ENCODE measurements at places on chromosomes 11 and 22. TPM values are rescaled to one million over a fixed set of nuclear protein-coding genes. Genes with fewer than 3 reads are reported as not detected.
A peak's percentile ranks its signal among the peaks of the same experiment; 100 is the strongest.

- DNase-seq: no peak
Measured at GRCh38 chr22:42287174-42287890, 16.9 kb upstream of the TCF20 start.

GRCh38 chr11:123072332-123072761 is 10.4 kb upstream of the HSPA8 start:
- DNase-seq: no peak

DNA sequence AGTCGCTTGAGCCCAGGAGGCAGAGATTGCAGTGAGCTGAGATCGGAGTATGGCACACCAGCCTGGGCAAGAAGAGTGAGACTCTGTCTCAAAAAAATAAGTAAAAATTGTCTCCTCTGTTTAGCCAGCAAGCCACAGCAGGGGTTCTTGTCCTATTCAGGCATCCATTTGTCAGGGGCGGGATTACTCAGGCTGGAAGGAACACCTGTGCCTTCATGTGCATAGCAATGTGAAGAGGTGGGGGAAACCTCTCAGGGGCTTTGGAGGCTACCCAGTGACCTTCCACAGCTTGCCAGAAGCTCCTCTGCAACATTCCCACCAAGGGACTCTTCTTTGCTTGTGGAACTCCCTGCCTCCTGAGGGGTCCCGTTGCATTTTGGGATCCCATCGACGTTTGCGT is 63.3 kb downstream of the FBLN1 start:
- DNase-seq: no peak

- no peak for DNase-seq
Measured at GRCh38 chr11:72668629-72669347, 5.4 kb downstream of the PDE2A start.

- DNase-seq: no peak
Measured at GRCh38 chr11:119863236-119863635, 134.2 kb upstream of the NECTIN1 start.

- DNase-seq: peak; percentile 51
Measured at GRCh38 chr11:57514538-57515331, 767 bp downstream of the SLC43A1 start.

GRCh38 chr22:44181033-44181911 is 547 bp downstream of the PARVG start:
- DNase-seq: no peak

- DNase-seq: no peak
Measured at GRCh38 chr11:76765863-76766350, 17.2 kb upstream of the TSKU start.

DNA sequence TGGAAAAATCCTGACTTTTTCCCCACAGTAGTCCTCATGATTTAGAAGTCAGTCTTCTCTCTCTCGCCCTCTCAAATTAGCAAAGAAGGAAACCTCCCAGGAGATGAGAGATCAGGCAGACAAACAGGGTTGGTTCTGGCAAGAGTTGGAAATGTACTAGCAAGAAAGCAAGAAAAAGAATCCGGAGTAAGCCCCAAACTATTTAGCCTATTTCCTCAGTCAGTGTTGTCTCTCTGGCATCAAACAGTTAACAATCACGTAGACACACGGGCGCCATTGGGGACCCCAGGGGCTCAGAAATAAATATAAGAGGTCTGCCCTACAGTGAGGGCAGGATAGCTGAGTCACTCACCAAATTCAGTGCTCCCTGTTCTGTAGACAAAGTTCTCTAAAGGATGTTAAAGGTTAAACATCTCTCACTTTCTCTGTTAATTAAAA is 4.7 kb downstream of the C11orf52 start:
- DNase-seq: no peak

DNA sequence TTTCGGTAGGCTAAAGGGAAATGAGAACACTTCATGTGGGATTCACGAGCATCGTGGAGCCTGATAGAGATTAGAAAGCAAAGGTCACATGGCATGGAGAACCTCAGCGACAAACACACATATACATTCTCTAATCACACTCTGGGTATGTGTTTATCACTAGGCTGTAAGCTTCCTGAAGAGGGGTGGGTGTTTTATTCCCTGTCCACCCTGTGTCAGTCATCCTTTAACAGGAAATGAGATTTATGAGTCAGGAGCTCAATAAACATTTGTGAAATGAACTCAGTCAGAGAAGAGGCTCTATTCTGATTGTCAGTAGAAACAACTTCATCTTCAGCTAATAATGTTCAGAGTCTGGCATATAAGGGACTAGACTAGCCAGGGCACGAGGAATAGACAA is 71.7 kb upstream of the EIF3M start:
- no peak for DNase-seq

GRCh38 chr22:26586556-26587325 is 3.2 kb downstream of the TPST2 start:
- no peak for DNase-seq

DNA sequence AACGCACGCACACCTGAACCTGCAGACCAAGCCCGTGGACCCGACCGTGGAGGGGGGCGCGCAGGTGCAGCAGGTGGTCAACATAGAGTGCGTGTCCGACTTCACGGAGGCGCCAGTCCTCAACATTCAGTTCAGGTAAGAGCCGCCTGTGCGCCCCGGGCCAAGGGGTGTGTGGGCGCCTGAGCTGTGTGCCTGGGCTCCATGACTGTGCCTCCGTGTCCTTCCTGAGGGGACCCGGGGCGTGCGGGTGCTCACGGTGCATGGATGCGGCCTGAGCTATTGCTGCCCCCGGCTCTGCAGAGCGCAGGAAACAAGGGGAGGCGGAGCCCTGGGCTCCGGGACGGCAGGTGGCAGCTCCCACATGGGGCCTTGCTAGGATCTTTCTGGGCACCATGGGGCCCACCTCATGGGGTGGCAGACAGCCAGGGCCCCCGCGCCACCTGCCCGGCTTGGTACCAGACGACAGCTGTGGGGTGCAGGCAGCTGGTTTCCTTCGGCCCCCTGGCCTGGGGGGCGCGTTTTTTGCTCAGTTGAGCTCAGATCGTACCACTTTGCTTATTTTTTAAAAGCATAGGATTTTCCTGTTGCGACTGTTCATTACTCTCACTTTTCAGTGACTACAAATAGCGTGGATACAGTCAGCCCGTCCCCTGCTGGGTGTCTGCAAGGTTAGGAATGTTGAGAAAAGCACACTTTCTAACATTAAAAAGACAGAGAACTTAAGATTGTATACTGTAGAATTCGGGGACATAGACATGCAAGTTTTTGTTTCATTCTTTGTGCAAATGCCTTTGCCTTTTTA is 28.3 kb downstream of the MUC6 start:
- peak; percentile 51 for DNase-seq

- DNase-seq: peak; percentile 73
Measured at GRCh38 chr11:44566952-44567875, 1.8 kb downstream of the CD82 start.

DNA sequence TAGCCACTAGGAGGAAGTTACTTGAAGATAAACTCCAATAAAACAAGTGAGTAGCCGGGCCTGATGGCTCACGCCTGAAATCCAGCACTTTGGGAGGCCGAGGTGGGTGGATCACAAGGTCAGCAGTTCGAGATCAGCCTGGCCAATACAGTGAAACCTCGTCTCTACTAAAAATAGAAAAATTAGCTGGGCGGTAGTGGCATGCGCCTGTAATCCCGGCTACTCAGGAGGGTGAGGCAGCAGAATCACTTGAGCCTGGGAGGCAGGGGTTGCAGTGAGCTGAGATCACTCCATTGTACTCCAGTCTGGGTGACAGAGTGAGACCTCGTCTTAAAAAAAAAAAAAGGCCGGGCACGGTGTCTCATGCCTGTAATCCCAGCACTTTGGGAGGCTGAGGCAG is 34.0 kb upstream of the CLPB start:
- peak; percentile 38 for DNase-seq

DNA sequence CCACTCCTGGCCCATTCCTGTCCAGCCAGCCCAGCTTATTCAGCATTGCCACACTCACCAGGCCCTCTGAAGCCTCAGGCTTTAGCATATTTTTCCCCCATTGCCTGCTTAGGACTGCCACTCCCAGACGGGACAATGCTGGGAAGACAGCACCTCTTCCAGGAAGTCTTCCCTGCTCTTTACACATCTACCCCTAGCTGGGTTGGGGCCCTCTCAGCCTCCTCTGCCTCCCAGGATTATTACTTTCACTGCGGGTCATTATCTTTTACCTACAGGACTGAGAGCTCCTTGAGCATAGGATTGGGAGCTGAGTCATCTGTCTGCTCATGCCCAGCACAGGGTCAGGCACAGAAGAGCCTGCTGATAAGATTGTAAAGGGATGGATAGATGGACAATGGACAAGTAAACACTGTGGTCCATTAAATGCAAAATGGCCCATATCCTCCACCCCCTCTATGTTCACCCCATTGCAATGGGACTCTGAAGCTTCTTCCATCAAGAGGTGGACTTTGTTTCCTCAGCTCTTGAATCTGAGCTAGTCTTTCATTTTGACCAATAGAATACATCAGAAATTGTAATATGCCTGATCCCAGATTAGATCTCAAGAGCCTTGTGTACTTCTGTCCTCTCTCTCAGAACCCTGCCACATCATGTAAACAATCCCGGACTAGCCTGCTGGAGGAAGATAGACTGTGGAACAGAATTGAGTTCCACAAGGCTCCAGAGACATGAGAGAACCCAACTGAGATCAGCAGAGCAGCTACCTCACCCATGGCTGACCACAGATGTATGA is 32.0 kb upstream of the LRRC32 start:
- no peak for DNase-seq

DNA sequence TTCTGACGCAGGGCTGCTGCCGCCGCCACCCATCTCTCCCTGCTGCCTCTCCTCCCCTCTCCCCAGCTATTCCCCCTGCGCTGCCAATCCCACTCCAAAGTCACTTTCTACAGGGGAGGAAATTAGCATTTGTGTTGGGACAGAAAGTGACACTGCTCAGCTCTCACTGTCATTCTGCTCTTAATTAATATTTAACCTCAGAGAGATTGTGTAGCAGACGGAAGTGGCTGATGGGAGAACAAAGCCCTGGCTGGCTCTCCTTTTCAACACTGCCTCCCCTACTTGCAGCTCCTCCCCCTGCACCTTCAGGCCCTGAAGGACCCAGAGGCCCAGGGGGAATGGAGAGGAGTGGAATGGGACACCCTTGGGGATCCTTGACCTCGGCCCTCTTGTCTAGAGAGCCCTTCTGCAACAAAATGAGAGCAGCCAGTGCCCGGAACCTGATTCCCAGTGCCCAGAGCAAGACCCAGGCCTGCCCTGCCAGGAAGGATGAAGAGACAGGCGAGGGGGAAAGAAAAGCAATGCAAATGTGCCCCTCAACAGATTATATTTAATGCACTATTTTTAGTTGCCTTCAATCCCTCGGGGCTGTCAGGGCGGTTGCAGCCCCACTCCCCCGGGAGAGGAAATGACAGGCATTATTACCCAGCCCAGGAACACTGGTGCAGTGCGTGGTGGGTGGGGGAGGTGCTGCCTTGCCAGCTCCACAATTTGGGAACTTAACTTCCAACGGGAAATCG is 14.6 kb upstream of the NRGN start:
- no peak for DNase-seq

DNA sequence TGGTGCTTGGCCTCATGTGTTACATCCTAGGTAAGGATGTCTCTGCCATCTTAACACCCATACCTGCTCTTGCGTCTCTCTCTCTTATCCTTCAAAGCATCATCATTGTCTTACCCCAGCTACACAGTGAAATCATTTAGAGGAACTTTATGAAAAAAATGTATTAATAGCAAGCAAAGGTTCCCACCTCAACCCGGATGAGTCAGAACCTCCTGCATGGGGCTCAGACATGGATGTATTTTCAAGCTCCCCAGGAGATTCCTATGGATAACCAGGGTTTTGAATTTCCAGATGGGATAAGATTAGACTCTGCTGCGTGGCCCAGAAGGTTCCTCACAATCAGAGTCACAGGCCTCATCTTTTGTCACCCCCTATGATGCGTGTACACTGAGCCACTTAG is 89.1 kb upstream of the NNMT start:
- DNase-seq: no peak

- no peak for DNase-seq
Measured at GRCh38 chr11:96384156-96384555, 5.6 kb downstream of the CCDC82 start.

DNA sequence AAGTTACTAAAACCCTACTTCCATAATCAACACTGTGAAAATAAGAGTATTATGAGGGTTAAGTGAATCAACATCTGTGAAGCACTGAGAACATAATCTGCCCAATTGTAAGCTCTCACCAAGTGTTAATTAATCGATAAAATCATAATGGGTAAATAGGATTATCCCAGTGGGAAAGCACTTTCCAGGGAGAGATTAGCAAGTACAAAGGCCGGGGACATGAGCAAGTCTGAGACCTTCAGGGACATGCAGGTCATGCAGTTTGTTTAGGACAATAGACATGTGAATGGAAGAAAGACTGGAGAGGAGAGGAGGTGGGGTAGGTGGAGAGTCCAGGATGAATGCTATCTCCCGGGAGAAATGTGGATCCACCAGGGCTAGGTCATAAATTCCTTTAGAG is 57.8 kb upstream of the FIBIN start:
- DNase-seq: no peak

DNA sequence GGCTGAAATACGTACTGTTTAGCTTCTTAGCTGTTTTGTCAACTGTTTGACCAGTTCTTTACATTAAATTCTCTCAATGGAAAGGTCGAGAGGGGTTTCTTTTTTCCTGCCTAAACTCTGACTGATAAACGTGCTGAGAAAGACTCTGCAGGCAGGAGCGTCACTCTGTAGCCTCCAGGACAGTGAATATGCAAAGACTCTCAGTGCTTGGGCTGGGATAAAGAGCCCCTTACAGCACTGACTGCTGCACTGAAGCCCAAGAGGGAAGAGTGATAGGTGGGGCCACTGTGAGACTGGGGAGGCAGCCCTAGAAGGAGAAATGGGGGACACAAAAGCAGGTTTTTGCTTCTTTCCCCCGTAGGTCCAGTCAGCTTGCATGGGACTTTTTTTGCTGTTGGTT is 213.5 kb downstream of the TENM4 start:
- DNase-seq: no peak

DNA sequence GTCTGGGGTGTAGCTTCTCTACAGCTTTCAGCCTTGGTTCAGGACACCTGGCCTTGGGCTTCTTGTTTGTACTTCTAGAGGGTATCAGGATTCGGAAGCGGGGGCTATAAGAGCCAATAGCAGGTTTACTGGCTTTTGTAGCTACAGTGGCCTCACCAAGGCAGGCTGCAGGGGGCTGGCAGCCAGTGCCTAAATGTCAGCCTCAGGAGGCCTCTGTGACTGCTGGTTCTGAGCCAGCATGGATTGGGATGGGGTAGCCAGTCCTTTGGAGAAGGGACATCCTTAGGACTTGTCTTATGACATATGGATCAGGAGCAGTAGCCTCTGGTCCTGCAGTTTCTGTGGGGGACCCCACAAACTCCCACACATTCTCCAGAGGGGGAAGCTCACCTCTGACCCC is 29.9 kb downstream of the EIF3F start:
- no peak for DNase-seq

GRCh38 chr11:104090767-104091166 is 54.3 kb downstream of the DDI1 start:
- DNase-seq: peak; percentile 91

Gene RHOD
- total RNA-seq: 14.4 TPM

Gene FUT4
- total RNA-seq: 7.8 TPM

Gene FAM111B
- total RNA-seq: 12.0 TPM

Gene LMO2
- 16.1 TPM for total RNA-seq

Gene LRRC74B
- not detected for total RNA-seq

Gene MCHR1
- total RNA-seq: 0.10 TPM

Gene CRYBA4
- total RNA-seq: not detected

Gene RSF1
- 73.4 TPM for total RNA-seq

Gene OR4A16
- total RNA-seq: not detected

Gene CPT1B
- total RNA-seq: 57.4 TPM

Gene FOLH1
- 6.1 TPM for total RNA-seq

All from tongue (tissue), 3 donors.